AG10803 (cell line): ENCODE measurements at places on chromosomes 7 and 10.
A peak's percentile ranks its signal among the peaks of the same experiment; 100 is the strongest.

DNA sequence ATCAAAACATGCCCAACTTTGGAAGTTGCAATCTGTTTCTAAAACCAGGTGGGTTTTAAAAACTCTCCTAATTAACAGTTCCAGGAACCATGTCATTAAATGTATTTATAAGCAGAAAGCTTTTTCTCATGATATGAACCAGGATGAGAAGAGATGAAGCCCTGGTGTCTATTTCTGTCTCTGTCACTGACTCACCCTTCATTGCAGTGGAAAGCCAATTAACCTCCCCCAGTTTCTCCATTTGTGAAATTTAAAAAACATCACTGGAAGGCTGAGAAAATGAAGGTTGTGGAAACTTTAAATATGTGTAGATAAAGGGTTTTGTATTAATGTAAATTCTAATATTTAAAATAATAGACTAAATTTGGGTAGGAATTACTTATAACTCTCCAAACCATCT, 1088.0 kb downstream of the SORCS1 start:
- no peak for DNase-seq

- DNase-seq = no peak
Measured at GRCh38 chr7:98231493-98232262, 20.4 kb downstream of the TECPR1 start.

DNA sequence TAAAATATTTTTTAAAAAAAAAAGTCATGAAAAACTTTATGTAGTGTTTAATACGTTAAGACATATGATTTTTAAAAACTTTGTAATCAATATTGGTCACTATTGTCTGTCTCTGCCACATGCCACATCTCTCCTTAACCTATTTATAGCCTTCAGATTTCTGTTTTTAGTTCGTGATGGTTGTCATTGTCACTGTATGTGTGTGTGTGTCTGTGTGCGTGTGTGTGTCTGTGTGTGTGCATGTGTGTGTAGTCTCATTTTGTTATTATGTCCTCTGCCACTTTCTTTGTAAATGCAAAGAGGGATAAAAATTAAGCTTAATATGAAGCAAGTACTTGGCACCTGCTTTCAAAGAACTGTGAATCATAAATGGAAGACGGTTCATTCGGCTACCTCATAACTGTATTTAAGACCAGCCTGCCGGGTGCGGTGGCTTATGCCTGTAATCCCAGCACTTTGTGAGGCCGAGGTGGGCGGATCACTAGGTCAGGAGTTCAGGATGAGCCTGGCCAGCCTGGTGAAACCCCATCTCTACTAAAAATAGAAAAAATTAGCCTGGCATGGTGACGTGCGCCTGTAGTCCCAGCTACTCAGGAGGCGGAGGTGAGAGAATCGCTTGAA, 354.0 kb downstream of the ARL4A start:
- DNase-seq = no peak

GRCh38 chr10:75191821-75192568, 18.6 kb upstream of the VDAC2 start:
- DNase-seq = peak; percentile 93

- DNase-seq = no peak
Measured at GRCh38 chr10:33270971-33271370, 63.5 kb downstream of the NRP1 start.

DNA sequence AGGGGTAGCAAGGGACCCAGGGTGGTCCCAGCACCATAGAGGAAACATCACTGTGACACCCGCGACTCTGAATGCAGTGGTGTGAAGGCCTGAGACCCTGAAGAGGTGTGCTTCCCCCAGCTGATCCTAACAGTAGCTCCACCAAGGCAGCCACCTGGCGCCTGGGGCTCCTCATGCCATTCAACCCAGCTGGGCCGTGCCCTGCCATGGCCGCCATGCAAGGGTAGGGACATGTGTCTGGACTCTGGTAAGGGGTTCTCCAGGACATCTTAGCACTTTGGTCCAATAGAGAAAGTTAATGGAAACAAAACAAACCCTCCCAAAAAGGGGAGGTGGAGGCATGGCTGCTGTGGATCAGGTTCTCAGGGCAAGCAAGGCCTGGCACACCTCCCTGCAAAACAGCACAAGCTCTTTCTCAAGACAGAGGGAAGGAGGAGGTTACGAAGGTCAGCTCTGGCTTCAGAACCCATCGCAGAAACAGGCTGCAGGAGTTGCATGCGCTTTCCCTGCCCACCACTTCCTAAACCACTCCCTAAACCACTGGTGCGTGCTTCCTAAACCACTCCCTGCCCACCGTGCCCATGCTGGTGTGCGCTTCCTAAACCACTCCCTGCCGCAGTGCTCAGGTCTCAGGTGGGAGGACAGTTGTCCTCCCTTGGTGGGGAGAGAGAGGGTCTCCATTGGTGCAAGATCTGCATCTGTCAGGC, 108.7 kb downstream of the LARP4B start:
- no peak for DNase-seq

- DNase-seq = no peak
Measured at GRCh38 chr7:105791926-105792325, 84.5 kb downstream of the ATXN7L1 start.

DNA sequence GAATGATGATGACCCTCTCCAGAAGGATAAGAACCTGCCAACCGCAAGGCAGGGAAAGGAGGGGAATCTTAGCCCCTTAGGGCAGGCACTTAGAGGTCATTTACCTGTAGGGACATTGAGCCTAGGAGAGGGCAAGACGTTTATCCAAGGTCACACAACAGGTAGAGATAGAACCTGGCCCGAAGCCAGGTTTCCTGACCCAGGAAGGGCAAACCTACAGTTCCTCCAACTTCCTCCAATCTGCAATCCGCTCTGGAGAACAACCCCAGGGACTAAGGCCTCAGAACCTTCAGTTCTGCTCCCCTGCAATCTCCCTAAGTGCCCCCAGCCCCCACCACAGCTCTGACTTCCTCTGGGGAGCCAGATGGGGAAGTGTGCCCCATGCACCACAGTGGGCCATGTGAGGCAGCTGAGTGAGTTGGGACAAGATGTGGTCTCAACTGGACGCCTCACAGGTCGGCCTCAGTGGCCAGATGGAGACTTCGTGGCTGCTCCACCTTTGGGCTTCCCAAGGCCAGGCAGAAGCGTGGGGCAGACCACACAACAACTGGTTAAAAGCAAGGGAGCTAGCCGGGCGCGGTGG, 1.4 kb upstream of the PSAP start:
- no peak for DNase-seq

DNA sequence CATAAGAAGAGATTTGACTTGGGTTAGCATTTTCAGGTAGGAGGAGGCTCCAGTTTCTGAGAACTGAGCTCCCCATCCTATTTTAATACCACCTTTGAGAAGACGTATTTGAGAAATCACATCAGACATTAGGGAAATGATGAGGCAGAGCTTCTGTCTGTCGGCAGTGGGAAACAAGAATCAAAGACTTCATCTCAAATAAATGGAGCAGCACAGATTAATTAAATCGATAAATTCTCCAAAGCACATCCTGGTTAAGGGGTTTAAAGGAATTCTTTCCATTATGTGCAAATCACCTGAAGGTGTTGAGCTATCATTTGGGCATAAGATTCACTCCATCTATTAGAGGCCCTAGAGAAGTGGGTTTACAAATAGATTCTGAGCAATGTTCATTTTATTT, 7.6 kb downstream of the ADARB2 start:
- no peak for DNase-seq

DNA sequence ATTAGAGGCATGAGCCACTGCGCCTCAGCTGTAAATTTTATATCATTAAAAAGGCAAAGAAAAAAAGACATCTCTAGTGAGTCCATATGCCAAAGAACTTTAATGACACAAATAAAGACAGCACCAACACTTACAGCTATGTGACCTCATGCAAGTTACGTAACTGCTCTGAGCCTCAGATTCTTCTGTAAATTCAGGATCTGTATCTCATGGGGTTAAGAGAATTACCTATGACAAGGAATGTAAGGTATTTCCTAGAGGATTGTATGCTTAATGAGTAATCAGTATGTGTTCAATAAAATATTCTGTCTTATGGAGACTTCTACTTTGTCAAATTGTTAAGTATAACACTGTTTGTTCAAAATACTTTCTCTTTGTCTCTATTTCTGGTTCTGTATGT, 274.0 kb upstream of the GLI3 start:
- peak; percentile 51 for DNase-seq

GRCh38 chr10:88120599-88121333, 257.3 kb downstream of the PTEN start:
- no peak for DNase-seq

DNA sequence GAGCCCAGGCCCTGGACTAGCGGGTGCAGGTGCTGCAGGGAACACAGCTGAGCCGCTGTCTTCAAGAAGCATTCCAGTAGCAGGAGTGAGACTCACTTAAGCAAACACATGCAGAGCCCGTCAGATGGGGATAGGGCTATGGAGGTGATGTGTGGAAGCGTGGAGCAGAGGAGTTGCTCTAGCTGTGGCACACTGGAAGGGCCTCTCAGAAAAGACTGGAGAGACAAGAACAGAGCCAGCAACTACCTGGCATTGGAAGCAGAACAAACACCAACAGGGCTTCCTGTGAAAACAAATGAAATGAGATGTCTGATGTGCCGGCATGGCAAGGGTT, 37.8 kb upstream of the GALNTL5 start:
- no peak for DNase-seq

DNA sequence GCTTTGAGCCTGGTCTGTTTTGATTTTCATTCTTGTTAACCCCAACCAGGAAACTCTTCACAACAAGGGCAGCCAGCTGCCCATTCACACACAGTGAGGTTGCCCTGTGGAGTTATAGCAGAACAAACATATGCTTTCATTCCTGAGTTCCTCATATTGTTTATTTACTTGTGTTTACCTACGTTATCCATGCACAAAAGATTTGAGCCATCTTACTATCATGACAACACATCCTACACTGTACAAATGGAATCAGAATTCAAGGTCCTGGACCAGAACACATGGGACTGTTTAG, 21.7 kb upstream of the BMPER start:
- DNase-seq = no peak

DNA sequence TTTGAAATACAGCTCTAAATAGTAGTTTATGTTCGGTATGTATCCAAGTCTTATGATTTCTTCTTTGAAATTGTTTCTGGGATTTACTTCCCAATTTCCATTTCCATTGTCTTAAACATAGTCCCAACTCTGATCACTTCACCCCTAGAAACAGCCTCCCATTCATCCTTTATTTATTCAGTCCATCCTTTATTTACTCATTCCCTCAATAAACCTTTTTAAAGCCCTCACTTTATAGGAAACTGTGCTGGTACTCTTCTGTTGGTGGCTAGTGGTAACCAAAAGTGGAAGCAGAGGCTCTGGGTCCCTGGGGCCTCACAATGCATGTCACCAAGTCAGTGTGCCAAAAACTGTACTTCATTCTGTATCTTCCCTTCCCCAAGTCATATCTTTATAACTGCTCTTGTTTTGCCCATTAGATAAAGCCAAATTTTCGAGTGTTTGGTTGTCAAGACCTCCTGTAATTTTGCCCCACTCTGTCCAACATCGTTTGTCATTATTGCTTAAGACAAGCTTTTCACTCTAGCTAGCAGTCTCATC, 3.9 kb upstream of the EPC1 start:
- DNase-seq = no peak

DNA sequence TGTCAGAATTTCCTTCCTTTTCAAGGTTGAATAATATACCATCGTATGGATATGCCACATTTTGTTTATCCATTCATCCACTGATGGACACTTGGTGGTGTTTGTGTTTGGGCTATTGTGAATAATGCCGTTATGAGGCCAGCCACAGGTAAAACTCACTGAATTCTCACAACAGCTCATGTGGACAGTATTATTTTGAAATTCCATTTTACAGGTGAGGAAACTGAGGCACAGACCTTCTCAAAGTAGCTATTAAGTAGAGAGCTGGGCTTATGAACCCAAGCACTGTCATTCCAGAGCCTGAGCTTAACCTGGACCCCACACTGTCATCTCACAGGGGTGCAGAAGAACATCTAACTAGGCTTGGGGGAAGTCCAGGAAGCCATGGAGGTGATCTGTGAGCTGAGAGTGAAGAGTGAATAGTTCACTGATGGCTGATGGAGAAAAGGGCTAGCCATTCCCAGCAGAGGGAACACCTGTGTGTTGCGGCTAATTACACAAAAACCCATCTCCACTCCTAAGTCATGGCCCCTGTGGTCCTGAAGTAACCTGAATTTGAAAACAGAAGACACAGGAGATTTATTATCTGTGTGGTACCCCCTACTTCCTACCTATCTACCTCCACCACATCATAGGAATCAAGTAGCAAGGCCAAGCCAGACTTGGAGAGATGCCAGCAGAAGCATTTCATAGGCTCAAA, 8.7 kb downstream of the INMT start:
- no peak for DNase-seq

DNA sequence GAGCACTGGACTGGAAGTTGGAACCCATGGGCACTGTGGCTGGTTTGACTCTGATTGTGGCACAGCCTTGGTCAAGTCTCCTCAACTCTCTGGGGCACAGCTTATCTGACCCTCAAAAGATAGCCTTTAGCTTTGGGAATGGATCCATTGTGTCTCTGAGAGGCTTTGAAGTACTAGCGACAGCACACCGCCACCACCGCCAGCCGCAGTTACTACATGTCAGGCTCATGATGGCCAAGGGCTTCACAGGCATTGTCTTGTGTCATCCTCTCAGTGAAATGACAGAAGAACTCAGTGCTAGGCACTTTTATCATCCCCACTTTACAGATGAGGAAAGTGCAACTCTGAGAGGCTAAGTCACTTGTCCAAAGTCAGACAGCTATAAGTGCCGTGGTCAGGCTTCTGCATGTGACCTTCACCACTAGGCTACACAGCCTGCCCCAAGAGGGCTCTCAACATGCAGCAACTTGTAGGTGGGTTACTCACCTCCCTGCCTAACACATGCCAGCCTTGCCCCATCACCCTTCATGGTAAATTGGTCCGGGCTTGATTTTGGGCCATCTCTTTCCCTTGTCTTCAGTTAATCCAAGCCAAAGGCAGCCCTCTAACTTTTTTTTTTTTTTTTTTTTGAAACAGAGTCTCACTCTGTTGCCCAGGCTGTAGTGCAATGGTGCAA, 44.1 kb downstream of the C10orf105 start:
- no peak for DNase-seq

DNA sequence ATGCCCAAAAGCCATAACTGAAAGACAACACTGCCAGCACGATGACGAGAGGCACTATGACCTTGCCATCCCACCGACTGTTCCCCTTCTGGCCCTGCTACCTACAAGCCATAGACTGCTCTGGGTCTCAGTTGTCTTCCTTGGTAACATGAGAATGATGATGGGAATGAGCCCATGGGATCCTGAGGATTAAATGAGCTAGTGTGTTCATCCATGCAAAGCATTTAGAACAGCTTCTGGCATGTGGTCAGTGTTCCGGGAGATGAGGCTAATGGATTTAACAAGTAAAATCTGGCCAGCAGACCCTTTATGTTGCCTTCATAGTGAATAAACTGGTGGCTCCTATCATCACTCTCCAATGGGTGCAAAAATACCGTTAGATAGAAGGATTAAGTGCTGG, 62.4 kb upstream of the WDR11 start:
- no peak for DNase-seq

DNA sequence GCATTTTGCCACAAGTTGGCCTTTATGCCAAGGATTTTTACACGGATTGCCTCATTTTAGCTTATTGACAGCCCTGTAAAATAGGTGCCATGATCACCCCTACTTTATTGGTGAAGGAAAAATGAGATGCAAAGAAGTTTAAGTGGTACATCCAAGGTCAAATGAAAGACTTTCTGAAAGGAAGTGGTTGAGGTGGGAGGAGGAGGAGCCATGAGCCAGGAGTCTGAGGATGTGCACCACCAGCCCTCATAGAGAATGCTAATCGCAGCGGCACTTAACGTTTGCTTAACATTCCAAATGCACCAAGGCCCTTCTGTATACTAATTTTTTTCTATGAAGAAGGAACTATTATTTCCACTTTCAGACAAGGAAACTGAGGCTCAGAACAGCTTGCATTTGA, 31.0 kb upstream of the LRRC18 start:
- no peak for DNase-seq

- no peak for DNase-seq
Measured at GRCh38 chr7:29285861-29286260, 91.3 kb downstream of the CHN2 start.
